ENCODE measurements at places on chromosomes 2 and 18.

- DNase-seq: no peak
Measured at GRCh38 chr2:48844417-48845155, 89.1 kb upstream of the LHCGR start.

DNA sequence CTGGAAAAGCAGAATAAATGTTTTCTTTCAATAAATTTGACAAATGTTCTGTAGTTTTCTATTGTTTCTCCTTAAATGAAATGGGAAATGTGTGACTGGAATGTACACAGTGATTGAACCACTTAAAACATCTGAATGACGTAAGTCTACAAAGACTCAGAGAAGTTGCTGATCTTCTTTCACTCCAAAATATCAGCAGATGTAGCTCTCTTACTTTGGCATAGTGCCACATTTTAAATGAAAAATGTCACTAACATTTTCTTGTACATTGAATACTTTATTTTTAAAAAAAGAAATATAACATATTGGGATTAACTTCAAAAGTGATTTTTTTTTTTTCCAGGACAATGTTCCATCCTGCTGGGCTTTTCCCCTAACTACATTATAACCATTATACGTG is 565.6 kb downstream of the TMEM182 start:
- DNase-seq: no peak

GRCh38 chr2:224869601-224870233 is 153.6 kb upstream of the CCDC195 start:
- DNase-seq: peak; percentile 40

- peak; percentile 72 for DNase-seq
Measured at GRCh38 chr2:218396688-218397462, 2.8 kb upstream of the CTDSP1 start.

GRCh38 chr18:78713069-78713468 is 266.5 kb upstream of the SALL3 start:
- DNase-seq: no peak

GRCh38 chr2:26901326-26902183 is 53.6 kb downstream of the DPYSL5 start:
- DNase-seq: no peak

DNA sequence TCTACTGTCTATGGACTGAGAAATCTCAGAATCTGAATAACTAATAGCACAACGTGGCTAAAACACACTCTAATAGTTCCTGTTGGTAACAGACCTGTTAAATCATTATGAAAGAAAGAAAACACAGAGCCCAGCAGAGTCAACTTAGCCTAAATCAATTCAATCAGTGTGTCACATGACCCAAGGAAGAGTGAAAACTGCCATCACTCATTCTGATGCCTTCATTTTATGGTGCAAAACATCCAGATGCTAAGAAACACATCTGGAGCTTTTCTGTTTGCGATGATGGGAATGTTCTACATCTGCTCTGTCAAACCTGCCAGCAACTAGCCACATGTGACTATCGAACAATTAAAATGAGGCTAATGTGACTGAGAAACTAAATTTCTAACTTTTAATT is 295.7 kb upstream of the TRIB2 start:
- no peak for DNase-seq

- DNase-seq: no peak
Measured at GRCh38 chr2:3634596-3635121, 23.3 kb upstream of the ALLC start.

- peak; percentile 34 for DNase-seq
Measured at GRCh38 chr2:165927353-165927752, 26.2 kb downstream of the TTC21B start.

DNA sequence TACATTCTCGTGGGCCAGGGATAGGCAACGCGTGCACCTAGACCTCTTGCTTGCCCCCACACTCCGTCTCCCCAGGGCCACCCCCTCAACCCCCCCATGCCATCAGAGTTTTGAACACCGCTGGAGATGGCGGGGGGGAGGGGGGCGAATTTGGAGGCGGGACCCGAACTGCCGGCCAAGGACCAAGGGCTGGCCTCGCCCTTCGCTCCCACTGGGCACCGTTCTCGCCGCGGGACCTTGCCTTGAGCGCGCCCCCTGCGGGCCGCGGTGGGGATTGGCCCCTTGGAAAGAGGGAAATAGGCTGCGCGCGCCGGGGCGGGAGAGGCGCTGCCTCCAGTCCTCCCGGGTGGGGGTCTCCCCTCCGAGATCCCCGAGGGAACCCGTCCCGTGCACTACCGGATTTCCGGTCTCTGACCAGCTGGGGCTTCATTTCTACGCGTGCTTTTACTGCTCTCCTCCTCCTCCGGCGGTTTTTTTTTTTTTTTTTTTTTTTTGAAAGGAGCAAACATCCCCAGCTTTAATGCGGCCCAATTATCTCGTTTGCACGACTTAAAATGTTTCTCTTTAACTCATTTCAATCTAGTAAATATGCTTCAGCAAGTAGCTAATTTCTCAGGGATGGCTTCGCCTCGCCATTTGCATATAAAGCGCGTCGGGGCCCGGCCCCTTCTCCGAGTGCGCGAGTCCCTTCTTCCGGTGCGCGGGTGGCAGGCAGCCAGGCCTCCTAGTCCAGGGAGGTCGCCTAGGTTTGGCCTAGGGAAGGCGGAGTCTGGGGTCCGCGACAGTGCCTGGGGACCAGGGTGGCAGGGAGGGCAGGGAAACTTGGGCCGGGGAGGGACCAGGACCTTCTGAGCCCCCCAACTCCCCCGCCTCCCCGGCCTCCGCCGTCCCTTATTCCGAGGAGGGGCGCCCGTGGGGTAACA is 10.0 kb upstream of the GBX2 start:
- DNase-seq: peak; percentile 75

- DNase-seq: peak; percentile 11
Measured at GRCh38 chr2:220510668-220511067, 883.2 kb downstream of the SLC4A3 start.

DNA sequence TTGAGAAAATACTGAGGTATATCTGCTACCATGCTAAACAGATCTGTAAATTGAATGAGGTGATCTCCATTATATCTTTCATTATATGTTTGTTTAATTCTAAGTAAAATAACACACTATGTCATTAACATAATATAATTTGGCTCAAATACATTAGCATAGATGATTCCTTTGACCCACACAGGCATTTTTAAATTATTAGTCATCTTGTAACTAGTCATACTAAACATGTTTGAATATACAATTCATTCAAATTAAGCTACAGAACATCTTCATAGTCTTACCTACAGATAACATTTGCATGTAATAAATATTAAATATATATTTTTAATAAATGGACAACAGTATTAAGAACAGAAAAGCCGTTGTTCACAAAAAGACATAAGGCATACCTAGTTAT is 52.7 kb upstream of the KYNU start:
- DNase-seq: no peak

- no peak for DNase-seq
Measured at GRCh38 chr2:81481242-81481993, 1176.9 kb upstream of the LRRTM1 start.

- no peak for DNase-seq
Measured at GRCh38 chr2:47028171-47028570, 112.6 kb upstream of the MCFD2 start.

DNA sequence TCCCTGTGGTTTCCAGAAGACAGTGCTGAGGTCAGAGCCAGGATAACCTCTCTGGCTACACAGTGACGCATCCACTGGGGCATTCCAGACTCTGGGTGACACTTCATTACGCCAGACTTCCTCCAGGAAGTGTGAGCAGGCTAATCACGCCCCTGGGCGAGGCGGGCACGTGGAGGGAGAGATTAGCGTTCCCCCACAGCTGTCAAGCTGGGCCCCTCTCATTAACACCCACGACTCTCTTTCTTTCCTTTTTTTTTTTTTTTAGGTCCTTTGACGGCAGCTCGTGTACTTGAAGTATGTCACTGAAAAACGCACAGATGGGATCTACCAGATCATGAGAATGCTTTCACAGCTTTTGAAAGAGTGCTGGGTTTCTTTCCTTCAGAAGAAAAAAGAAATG is 274.6 kb downstream of the AFF3 start:
- DNase-seq: peak; percentile 75

- DNase-seq: no peak
Measured at GRCh38 chr2:198259496-198259895, 455.1 kb downstream of the PLCL1 start.

GRCh38 chr2:191366199-191366598 is 121.0 kb downstream of the MYO1B start:
- no peak for DNase-seq

DNA sequence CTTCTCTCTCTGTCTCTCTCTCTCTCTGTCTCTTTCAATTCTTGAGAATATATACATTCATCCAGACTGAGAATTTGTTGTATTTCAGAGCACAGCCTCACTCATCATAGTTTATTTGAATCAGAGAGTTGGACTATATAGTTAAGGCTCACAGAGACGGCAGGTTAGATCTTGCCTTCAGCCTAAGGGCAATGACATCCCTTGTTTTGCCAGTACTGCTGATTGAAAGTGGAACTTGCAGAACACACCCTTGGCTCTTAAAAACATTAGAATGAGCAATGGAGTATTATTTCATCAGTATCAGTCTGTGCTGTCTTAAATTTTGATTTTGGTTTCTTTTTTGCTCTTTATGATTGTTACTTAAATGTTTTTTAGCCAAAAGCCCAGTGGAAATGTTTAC is 62.0 kb upstream of the DSG1 start:
- no peak for DNase-seq

- no peak for DNase-seq
Measured at GRCh38 chr2:40531359-40531758, 79.5 kb upstream of the SLC8A1 start.

DNA sequence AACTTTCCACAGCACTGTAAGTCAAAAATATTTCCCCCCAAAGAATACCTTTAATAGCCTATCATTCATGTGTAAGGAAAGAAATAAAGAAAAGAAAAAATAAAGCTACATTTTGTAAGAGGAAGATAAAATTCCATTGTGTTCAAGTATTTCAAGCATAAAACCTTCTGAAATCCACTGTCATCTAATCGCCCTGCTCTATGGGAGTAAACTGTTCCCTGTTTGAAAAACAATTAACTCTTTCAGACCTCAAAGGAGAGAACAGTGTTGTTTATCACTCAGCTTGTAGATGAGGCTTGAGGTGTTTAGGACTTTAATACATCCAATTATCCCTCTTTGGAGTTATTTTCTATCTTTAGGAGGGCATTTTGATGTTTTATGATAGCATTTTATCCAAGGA is 112.2 kb upstream of the REG3G start:
- DNase-seq: no peak

- no peak for DNase-seq
Measured at GRCh38 chr2:174300114-174300513, 34.6 kb upstream of the SP9 start.

GRCh38 chr2:215442401-215442787 is 6.5 kb upstream of the FN1 start:
- no peak for DNase-seq

- peak; percentile 89 for DNase-seq
Measured at GRCh38 chr18:48928787-48929186, 22.0 kb downstream of the SMAD7 start.

DNA sequence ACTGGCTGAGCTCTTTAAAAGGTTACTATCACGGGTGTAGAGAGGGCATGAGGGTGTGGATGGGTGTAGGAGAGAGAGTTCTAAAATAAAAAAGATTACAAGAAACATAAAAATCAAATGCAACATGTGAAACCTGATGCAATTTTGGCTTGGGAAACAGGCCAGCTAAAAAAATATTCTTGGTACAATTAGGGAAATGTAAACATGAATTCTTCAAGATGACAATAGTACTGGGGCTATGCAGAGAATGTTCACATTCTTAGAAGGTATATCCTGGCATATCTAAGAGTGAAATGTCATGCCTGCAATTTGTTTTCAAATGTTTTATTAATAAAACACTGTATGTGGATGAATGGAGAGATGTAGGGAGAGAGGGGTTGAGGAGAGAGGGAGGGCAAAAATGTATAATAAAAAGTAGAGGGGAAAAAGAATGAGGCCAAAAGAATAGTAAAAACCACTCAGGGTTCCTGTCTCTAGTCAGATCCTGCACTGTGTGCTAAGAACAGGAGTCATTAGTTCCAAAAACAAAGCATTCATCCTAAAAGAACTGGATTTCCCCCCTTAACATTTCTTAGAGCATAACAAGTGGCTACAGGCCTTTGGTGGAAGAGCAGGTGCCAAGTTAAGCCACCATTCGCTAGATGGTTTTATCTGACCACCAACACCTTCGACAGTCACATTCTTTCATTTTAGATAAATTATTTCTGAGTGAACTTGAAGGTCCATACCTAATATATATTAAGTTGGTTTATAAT is 77.3 kb downstream of the LPIN2 start:
- no peak for DNase-seq

- DNase-seq: no peak
Measured at GRCh38 chr2:118806797-118807667, 40.4 kb downstream of the EN1 start.

GRCh38 chr2:68565858-68566257 is 77.5 kb upstream of the PROKR1 start:
- peak; percentile 72 for DNase-seq

GRCh38 chr2:149006883-149007543 is 31.5 kb upstream of the LYPD6B start:
- DNase-seq: no peak

DNA sequence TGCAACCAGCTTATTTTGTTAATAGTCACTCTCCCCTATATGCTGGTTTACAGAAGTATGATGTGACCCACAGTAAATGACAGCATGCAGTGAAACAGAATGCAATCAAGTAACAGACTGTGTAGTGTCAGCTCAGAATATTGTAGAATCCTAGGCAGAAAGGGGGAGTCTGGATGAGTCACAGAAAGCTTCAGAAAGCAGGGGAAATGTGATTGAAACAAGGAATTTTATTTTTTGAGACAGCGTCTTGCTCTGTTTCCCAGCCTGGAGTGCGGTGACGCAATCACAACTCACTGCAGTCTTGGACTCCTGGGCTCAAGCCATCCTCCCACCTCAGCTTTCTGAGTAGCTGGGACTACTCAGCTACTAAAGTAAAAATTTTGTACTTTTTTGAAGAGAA is 219.9 kb upstream of the FBXO11 start:
- DNase-seq: no peak

DNA sequence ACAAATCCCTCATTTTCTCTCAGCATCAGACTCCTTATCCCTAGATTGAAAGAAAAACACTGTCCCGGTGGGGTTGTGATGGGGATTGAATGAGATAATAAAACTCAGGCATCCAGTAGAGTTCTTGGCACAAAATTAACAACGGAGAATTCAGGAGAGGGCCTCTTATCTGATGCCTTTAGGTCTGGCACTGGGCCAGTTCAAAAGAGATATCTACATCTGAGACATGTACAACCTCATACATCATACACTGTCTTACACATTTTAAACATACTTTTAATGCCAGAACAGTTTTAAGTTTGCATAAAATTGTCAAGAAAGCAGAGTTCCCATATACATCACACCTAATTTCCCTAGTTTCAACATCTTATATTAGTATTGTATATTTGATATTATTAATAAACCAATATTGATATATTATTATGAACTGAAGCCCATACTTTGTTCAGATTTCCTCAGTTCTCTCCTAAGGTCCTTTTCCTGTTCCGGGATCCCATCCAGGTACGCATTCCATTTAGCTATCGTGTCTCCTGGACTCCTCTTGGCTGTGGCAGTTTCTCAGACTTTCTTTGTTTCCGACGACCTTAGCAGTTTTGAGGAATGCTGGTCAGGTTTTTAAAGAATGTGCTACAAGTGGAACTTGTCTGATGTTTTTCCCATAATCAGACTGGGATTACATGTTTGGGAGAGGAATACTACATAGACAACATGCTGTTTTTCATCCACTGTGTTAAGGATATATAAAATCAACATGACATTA is 27.8 kb downstream of the NXPH2 start:
- peak; percentile 76 for DNase-seq

All from kidney tubule cell (primary cell).